Hepatocyte (in vitro differentiated cells): ENCODE measurements at places on chromosomes 3 and 15. TPM values are rescaled to one million over a fixed set of nuclear protein-coding genes. Genes with fewer than 3 reads are reported as not detected.

DNA sequence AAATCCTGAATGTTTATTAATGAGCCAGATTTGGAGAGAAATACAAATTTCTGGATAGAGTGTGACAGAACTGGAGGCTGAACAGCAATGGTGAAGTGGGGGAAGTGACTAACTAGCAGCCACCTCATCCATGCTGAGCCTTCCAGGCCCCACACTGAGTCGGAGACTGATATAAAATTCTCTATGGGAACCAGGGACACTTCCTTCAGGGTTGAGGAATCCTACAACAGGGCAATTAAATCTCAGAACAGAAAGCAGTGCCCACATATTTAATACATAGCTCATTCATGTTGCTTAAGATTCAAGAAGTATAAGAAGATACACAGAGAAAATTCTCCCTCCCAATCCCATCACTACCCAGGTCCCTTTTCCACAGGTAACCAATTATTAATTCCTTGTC is 49.3 kb downstream of the HACD2 start:
- no peaks in the 10 kb centered on the region for H3K27me3 ChIP-seq
- no peak overlapping the region for H3K4me3 ChIP-seq
- H3K27ac ChIP-seq: no peak overlapping the region
- H3K36me3 ChIP-seq: no peaks in the 10 kb centered on the region

DNA sequence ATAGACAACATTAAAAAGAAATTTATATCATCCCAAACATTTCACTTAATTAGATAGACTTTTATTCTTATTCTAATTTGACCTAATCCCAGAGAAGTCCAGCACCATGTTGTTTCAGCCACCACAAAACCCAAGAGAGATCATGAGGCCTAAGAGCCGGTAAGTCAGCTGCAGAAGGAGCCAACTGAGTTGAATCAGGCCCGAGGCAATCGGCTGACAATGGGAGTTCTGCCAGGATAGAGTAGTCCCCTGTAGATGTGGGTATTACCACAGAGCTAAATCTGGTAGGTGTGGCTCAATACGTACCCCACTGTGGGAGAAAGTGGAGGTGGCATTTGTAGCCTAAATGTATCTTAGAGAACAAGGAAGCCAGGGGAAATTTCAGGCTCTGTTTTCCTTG is 49.7 kb upstream of the UMPS start:
- H3K4me3 ChIP-seq: no peak overlapping the region
- H3K4me1 ChIP-seq: peaks cover 3% of the 10 kb centered on the region
- no peak for DNase-seq
- no peak overlapping the region for H3K27ac ChIP-seq
- H3K36me3 ChIP-seq: no peaks in the 10 kb centered on the region
- H3K27me3 ChIP-seq: no peaks in the 10 kb centered on the region

GRCh38 chr3:60536420-60536819 is 714.8 kb downstream of the FHIT start:
- no peak for DNase-seq
- H3K4me1 ChIP-seq: no peaks in the 10 kb centered on the region
- no peak overlapping the region for H3K27ac ChIP-seq
- H3K36me3 ChIP-seq: no peaks in the 10 kb centered on the region
- H3K4me3 ChIP-seq: no peak overlapping the region

Gene DUOX2
- polyA plus RNA-seq: 21.4 and 25.8 TPM in 2 replicates
